ENCODE measurements at places on chromosomes 7 and 10. TPM values are rescaled to one million over a fixed set of nuclear protein-coding genes. Genes with fewer than 3 reads are reported as not detected.
A peak's percentile ranks its signal among the peaks of the same experiment; 100 is the strongest.

DNA sequence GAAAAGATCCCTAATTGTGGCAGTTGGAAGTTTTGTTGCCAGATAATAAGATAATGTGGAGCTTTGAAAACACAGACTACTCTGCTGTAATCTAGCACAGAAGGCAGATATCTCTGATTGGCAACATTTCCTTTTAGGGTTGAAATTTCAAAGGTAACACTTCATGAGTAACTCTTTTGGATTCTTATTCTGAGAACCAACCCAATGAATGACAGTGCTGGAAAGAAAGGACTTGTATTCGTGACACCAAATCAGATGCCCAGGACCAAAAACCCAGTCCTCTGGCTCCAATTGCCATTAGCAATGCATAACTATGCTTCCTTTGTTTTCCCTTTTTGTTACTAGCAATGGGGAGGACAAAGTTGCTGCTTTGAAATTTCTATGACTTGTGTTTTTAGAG, 41.0 kb upstream of the ELMO1 start:
- DNase-seq: no peak

- DNase-seq: no peak
Observed at GRCh38 chr7:1925973-1926907, 256.2 kb downstream of the ELFN1 start.

STEAP2 gene
- 6.9 TPM for total RNA-seq

DNA sequence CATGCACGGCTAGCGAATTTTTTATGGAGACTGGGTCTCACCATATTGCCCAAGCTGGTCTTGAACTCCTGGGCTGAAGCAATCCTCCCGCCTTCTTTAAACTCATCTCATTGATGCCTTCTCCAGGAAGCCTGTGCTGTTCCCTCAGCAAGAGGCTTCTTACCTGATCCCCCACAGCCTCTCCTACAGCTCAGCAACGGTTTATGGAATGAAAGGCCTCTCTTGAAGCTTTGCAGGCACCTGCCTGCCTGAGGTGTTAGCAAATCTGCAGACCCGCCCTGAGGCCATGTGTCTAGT, 468 bp upstream of the TRIM56 start:
- DNase-seq: no peak

- DNase-seq: peak; percentile 51
Observed at GRCh38 chr10:71314028-71314693, 4.9 kb upstream of the SLC29A3 start.

DNA sequence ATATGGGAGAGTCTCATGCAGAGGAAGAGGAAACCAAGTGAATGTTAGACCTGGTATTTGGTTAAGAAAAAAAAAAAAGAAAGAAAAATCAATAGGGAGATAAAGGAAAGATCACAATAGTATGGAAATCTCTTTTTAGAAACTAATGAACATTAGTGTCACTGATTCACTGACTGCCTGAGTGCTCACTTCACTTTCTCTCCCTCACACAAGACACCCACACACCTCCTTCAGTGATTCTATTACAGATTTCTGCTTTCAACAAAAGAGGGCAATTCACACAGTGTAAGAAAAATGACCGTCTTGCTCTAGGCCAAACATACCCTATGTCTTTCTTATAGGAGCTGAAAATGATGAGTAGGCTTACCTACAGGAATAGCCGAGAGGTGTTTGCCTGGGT, 6.0 kb downstream of the GPR158 start:
- DNase-seq: no peak

DNA sequence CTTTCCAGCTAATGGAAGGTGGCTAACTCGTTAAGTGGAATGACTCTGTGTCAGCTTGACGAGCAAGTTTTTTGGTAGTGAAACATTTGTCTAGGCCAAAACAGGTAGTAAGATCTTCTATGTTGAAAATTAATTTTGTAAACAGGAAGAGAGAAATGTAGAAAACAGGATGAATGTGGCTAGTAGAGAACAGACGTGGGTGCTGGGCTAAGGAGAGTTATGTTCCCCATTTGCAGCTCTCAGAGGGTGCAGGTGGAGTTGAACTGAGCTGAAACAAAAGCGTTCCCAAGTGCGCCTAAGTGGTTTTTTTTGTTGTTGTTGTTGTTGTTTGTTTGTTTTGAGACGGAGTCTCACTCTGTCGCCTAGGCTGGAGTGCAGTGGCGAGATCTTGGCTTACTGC, 59.5 kb upstream of the SRPK2 start:
- DNase-seq: no peak

DNA sequence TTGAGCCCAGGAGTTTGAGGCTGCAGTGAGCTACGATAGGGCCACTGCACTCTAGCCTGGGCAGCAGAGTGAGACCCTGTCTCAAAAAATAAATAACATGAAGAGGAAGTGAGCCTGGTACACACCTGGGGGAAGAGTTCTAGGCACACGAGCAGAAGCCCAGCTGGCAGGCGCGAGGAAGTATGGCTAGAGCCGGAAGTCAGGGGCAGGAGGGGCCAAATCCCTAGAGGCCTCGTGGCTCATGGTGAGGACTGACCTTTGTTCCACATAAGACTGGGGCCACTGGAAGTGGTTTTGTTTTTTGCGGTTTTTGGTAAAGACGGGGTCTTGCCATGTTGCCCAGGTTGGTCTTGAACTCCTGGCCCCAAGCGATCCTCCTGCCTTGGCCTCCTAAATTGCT, 117.6 kb downstream of the HIP1 start:
- DNase-seq: no peak

WBP1L gene
- 57.2 TPM for total RNA-seq

- DNase-seq: no peak
Observed at GRCh38 chr7:158842486-158842885, 13.2 kb upstream of the ESYT2 start.

All from myocyte (in vitro differentiated cells).